ENCODE measurements at places on chromosomes 2 and 18.

DNA sequence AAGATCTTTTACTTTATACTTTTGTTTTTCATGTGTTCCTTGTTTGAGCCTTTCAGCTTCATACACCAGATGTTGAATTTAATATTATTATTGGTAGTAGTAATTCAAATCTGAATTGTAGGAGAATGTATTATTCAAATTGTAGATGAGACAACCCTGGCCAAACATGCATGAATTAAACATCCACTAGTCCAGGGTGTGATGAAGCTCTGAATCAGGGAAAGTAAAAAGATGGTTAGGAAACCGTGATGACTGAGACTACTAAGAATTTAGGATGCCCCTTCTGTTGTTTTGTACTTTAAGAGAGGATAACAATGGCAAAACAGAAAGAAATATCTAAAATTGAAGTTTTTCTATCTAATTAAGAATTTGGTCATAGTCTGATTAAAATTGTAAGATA lies 227.8 kb upstream of the CDH2 start:
- no peak for DNase-seq

GRCh38 chr2:215283221-215283620 lies 28.6 kb upstream of the ATIC start:
- DNase-seq = no peak

GRCh38 chr2:161367675-161368074 lies 48.4 kb upstream of the TBR1 start:
- DNase-seq = no peak

DNA sequence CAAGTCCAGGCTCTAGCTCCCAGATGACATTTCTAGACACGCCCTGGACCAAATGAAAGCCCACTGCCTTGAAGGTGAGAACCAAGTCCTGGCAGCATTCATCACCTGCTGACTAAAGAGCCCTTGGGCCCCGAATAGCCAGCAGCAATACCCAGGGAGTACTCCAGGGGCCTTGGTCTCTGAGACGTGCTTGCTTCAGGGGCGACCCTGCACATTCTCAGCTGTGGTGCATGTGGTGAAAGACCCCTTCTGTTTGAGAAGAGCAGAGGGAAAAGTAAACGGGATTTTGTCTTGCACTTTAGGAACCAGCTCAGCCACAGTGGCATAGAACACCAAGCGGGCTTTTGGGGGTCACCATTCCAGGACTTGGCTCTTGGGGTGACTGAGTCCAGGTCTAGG lies 260.5 kb upstream of the MYT1L start:
- no peak for DNase-seq

- no peak for DNase-seq
Observed at GRCh38 chr2:80638783-80639182, 334.2 kb upstream of the LRRTM1 start.

GRCh38 chr18:75214332-75214690 lies 3.7 kb downstream of the TSHZ1 start:
- no peak for DNase-seq

GRCh38 chr18:77754475-77755044 lies 504.9 kb downstream of the GALR1 start:
- no peak for DNase-seq

GRCh38 chr18:60686142-60686541 lies 313.6 kb upstream of the MC4R start:
- no peak for DNase-seq

DNA sequence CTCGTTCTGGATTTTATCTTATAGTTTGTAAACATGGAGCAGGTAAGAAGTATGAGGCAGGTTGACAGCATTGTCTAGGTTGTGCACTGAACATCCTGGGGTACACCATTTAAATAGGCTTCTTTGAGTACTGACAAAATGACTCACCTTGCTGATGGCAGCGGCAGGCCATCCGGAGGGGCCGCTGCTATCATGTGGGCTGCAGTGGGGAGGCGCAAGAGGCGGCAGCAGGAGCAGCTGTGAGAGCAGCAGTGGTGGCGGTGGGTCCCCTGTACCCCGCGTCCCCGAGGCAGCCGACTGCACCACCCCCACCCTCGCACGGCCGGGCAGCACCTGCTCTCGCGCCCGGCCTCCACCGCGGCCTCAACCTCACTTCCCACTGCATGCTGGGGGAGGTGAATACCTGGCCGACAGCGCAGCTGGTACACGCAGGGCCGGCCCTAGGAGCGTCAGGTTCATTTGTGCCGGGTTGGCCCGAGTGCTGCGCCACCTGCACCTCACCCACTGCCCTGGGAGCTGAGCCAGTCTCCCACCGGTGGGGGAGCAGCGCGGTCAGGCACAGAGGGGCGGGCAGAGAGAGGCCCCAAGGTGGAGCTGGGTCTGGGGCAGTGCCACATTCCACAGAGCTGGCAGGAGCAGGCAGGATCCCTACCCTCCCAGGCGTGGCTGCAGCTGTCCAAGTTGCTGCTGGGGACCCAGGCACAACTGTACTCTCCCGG lies 154.5 kb upstream of the RBMS1 start:
- no peak for DNase-seq

GRCh38 chr2:240428245-240428644 lies 7.2 kb upstream of the GPC1 start:
- no peak for DNase-seq

GRCh38 chr2:64630752-64631151 lies 23.0 kb downstream of the SERTAD2 start:
- DNase-seq = no peak

DNA sequence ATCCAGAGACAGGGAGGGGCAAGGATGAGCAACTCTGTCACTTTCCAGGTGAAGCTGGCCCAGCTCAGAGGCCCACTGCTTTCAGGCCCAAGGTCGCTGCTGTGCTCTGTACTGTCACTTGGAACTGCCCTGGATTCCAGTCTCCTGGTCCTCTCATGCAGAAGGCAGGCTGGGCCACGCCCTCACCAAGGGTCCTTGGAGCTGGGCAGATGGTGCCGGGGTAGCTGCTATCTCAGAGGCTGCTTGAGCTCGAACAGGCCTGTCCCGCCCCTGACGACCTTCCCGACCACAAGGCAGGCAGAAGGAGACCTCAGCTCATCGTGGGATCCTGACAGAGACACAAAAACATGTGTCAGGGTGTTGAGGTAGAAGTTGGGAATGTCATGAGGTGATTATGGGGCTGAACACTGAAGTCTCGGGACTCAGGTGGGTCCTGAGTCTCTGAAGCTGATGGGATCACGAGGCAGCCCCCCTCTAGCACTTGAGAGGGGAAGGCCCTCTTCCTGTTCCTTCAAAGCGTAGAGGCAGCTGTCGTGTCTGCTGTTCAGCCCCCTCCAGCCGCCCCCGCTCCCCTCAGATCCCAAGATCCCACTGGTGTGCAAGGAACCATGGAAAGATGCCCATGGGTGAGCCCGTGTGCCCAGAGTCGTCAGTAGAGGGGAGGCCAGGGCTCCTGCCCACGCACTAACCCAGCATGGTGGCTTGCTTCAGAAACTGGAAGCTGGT lies 78.3 kb downstream of the POLR1A start:
- DNase-seq = no peak

DNA sequence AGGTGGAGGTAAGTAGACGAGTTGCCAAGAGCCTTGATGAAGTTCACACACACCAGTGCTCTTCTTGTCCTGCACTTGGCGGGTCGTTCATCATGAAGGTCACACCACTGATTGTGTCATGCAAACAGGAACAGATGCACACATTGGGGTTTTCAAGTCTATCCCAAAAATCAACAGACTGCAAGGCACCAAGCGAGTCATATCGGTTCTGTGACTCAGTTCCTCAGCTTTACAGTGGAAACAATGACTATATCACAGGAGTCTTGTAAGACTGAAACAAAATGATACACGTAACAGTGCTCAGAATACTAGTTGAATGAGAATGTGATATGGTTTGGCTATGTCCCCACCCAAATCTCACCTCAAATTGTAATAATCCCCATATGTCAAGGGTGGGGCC lies 526.9 kb upstream of the ID2 start:
- DNase-seq = no peak

DNA sequence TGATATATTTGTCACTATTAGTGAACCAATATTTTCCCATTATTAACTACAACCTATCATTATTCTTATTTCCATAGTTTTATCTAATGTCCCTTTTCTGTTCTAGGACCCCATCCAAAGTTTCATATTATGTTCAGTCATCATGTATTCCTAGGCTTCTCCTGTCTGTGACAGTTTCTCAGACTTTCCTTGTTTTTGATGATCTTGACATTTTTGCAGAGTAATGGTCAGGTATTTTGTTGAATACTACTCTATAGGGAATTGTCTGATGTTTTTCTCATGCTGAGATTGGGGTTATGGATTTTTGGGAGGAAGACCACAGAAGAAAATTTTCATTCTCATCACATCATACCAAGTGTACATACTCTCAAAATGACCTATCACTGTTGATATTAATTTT lies 684.6 kb downstream of the PLCL1 start:
- no peak for DNase-seq

DNA sequence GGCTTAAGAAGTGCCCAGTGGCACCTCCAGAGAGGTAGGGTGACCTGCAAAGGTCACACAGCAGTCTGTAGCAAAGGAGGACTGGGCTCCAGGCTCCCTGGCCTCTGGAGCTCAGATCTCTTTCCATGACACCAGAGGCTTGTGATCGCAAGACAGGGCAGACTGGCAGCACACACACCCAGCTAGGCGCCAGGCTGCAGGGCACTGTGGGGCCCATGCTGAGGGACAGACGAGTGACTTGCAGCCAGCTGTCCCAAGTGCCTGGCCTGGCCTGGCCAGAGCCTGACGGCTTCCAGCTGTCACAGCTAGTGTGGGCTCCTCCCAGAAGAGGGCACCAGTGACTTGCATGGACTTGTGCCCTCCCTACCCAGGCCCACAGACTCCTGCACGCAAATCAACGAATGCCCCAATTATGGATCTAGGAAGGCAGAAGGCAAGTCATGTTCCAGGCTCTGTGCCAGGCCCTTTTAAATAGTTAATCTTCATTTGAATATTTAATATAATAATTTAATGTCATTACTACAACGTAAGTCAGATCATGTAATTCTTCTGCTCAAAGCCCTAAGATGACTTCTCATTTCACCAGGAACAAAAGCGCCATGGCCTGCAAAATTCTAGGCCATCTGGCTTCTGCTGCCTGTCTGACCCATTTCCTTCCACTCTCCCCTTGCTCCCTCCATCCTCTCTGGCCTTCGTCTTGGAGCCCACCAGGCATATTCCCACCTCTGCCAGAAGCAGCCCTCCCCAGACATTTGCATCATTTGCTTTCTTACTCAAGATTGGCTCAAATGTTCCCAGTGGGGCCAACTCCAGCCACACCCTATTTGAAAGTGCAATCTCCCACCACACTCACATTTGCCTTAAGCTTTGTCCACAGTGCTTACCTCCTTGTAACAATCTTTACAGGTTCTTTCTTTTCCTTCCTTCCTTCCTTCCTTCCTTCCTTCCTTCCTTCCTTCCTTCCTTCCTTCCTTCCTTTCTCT lies 3.7 kb upstream of the SPEG start:
- no peak for DNase-seq

DNA sequence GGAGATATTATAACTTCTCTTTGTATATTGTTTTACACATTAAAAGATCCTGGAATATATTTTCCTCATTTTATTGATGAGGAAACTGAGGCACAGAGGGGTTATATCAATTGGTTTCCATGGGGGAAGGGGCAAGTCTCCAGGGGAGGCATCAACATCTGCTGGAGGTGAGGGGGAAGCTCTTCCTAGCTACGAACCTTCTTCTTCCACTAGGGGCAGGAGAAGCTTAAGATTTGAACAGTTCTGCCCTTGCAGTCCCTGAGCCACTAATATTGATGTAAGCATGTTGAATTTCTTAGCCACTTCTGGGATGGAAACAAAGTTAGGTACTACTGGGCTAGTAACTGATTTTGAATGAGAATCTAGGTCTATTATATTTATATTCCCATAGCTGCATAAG lies 140.1 kb upstream of the AQP4 start:
- no peak for DNase-seq
